ENCODE measurements at places on chromosomes 5 and 9. TPM values are rescaled to one million over a fixed set of nuclear protein-coding genes. Genes with fewer than 3 reads are reported as not detected.

CCDC183 gene
- not detected for polyA plus RNA-seq

PFN3 gene
- polyA plus RNA-seq: not detected

IL9 gene
- not detected for polyA plus RNA-seq

NOP16 gene
- polyA plus RNA-seq: 141 TPM

ZCCHC9 gene
- polyA plus RNA-seq: 31.7 TPM

PAM gene
- polyA plus RNA-seq: 13.8 TPM

MARCHF3 gene
- polyA plus RNA-seq: 17.2 TPM

DBN1 gene
- 2.5 TPM for polyA plus RNA-seq

MLANA gene
- not detected for polyA plus RNA-seq

HAPLN1 gene
- polyA plus RNA-seq: not detected

ORM2 gene
- polyA plus RNA-seq: not detected

CCL21 gene
- not detected for polyA plus RNA-seq

FYB1 gene
- 0.87 TPM for polyA plus RNA-seq

Data from Purkinje cell (primary cell).